ENCODE measurements at places on chromosomes 3 and 15.

GRCh38 chr3:42377681-42378080 is 32.7 kb downstream of the LYZL4 start:
- no peak for DNase-seq

DNA sequence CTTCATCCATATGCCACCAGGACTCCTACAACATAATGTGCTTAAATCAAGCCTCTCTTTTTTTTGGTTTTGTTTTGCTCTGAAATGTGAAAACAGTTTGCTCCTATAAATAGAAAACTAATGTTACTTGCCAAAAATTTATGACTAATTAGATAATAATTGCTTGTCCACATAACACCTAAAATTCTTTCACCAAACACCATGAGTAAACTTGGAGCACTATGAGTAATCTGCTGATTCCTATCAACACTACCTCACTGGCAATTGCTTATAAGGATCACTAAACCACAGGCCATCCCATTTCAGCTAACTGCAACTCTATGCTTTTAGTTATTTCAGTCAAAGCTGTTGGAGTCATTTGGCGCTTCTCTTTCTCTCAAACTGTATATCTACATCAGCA is 252.7 kb downstream of the EPHA3 start:
- DNase-seq: no peak

DNA sequence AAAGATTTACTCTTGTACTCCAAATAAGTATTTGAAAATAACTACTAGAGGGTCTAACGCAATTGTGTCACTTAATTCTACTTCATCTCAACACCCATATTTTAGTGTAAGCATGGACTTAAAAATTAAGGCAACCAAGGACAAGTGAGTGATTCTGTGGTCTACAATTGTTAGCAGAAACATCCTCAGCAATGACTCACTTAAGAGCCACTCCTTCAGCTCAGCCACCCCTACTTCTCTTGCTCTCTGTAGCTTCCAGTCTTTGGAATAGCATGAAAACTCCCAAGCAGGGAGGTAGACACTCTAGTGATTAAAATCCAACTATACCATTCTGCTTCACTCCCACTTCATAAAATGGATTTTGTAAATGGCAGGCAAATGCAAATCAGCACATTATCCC is 116.0 kb upstream of the LRRN1 start:
- no peak for DNase-seq

GRCh38 chr3:149898771-149899170 is 71.9 kb downstream of the PFN2 start:
- no peak for DNase-seq

- no peak for DNase-seq
These were observed 47.8 kb downstream of the PCSK6 start for GRCh38 chr15:101441696-101442095.

DNA sequence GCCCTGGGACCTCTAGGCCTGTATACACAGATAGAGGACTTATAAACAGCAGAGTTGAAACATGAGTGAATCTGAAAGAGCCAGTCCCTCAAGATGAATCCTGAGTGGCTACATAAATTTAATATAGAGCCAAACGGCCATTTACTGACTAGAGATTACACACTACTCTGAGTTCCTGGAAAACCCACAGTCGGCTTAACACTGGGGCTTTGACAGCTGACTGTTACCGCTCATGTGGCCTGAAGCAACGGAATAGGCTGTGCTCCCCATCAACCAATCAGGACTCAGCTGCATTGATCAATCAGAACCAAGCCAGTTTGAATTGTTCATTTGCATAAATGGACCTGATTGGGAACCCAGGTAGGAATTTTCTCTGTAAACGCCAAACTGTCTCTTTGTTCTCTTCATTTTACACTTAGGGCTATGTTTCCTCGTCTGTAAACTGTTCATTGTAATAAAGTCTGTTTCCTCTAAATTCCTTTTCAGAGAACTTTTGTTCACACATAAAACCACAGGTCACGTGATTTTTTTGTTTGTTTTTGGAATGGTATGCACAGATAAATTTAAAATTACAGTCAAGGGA is 40.5 kb downstream of the CCNL1 start:
- DNase-seq: no peak

DNA sequence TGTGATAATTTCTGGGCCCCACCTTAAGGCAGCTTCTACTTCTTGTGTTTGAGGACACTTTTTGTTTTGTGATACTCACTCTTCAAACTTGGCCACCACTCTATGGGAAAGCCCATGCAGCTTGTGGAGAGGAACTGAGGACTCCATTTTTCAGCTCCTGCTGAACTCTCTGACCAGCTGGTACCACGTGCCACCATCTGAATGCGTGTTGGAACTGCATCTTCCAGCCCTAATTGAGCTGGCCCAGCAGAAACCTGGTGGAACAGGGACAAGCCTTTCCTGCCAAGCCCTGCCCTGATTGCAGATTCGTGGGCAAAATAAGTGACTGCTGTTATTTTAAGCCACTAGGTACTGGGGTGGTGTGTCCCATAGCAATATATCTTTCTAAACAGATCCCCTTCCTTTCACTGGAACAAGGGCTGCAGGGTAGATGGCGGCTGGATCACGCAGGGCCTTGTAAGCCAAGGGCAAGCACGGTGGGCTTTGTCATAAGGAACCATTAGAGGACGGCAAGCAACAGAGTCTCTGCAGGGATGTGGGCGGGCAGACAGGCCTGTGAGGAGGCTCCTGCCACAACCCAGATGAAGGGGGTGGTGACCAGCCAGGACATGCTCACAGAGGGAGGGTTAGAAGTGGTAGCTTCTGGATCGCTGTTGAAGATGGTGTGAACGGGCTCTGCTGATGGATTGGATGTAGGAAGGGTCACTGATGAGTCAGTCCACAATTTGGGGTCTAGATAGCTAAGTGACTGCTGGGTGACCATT is 9.5 kb downstream of the H1-8 start:
- no peak for DNase-seq

DNA sequence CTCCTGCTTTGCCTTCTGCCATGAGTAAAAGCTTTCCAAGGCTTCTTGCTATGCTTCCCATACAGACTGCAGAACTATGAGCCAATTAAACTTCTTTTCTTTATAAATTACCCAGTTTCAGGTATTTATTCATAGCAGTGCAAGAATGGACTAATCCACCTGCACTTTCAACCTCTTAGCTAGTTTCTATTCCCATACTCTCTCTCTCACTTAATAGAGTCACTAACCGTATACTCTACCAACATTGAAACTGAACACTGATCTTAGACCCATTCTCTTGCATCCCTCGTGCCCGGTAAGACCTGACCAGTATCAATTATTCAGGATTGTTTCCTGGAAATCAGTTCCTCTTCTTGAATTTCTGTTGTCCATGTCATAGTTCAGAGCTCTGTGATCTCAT is 92.7 kb upstream of the TMC3 start:
- no peak for DNase-seq

DNA sequence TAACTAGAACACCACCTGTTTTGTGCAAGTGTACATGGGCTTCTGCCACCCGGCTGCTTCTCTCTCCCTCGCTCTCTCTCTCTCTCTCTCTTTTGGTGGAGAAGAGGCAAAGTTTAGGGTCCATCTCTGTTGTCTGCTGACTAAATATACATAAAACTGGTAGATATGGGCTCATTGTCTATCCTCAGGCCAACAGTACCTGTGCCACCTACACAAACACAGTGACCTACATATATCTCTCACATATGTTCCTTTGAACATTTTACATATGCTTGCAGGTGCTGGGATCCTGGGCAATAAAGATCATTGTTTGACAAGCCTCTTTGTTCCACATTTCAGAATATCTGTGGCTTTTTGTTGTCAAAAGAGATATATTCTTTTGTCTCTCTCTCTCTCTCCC is 256.3 kb upstream of the KCNH8 start:
- no peak for DNase-seq

GRCh38 chr3:178562947-178563232 is 26.7 kb downstream of the KCNMB2 start:
- DNase-seq: no peak

GRCh38 chr3:14552717-14553116 is 12.6 kb upstream of the GRIP2 start:
- no peak for DNase-seq

DNA sequence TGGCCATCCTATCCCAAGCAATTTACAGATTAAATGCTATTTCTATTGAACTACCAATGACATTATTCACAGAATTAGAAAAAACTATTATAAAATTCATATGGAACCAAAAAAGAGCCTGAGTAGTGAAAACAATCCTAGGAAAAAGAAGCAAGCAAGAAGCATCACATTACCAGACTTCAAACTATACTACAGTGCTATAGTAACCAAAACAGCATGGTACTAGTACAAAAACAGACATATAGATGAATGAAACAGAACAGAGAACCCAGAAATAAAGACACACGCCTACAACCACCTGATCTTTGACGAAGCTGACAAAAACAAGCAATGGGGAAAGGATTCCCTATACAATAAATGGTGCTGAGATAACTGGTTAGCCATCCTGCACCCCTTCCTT is 152.2 kb downstream of the TNIK start:
- no peak for DNase-seq

- DNase-seq: no peak
These were observed 1.8 kb downstream of the TWF2 start for GRCh38 chr3:52237006-52237656.

- DNase-seq: no peak
These were observed 6.0 kb upstream of the ACAD9 start for GRCh38 chr3:128873244-128874022.

GRCh38 chr15:59360305-59360704 is 12.4 kb downstream of the MYO1E start:
- DNase-seq: no peak

- no peak for DNase-seq
These were observed 533.2 kb downstream of the GRM7 start for GRCh38 chr3:7393944-7394605.

DNA sequence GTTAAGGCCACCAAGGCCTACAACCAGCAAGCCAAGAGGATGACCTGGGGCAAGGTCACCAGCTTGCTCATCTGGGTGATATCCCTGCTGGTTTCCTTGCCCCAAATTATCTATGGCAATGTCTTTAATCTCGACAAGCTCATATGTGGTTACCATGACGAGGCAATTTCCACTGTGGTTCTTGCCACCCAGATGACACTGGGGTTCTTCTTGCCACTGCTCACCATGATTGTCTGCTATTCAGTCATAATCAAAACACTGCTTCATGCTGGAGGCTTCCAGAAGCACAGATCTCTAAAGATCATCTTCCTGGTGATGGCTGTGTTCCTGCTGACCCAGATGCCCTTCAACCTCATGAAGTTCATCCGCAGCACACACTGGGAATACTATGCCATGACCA is 3.6 kb downstream of the CXCR6 start:
- DNase-seq: no peak

DNA sequence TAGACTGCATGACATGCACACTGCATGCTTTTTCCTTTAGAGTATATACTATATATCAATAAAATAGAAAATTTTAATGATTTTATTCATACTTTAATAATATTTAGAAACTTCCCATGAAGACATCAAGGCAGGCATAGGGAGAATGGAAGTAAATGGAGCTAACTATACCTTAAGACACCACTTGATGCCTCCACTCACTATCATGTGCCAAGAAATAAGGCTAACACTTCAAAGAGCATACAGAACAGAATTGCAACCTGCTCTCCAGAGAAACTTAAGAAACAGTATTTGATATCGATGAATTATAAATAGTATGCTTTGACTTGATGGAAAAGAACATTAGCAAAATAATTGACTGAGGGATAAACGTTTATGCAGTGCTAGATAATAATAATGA is 192.6 kb upstream of the MBNL1 start:
- DNase-seq: no peak

DNA sequence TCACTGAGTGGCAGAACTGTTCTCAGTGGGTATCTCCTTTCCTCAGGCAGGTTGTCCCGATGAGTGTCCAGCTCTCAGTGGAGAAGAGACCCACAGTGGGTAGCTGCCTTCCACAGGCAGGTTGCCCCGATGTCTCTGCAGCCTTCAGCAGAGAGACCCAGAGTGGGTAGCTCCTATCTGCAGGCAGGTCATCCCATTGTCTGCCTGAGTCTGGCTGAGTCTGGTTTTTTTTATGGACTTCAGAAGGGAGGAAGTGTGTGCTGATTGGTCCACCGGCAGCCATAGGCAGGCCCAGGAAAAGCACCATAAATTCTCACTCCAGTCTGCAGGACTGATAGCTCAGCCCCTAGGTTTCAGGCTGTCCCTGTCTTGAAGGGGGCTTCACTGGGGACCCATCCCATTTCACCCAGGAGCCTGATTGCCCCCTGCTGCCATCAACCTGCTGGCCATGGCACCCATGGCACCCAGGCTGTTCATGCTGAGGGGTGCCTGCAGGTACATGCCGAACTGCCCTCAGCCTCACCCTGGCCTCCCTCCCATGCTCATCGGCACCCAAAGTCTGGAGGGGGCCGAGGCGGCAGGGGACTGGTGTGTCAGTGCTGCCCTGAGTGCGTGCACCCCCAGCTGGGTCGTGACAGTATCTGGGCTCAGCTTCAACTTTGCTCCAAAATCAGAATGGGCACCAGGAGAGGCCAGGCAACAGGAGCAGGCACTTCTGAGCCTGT is 3.6 kb upstream of the LIMD1 start:
- no peak for DNase-seq

- no peak for DNase-seq
These were observed 13.7 kb upstream of the FGD5 start for GRCh38 chr3:14804835-14805780.

DNA sequence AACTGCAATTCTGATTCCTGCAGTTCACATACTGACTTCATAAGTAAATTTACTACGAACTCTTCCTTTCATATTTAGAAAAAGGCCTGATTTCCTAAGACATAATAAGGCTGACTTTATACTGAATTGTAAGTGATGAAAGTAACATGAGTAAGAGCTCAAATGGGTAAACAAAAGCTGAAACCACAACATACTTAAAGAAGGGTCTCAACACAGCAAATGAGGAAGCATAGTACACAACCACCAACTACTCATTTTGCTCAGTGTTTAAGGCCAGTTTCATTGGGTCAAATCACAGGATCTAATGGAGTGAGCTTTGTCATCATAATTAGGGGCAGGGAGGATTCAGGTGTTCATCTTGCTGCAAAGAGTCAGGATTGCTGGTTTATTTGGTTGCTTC is 81.4 kb downstream of the SETD2 start:
- no peak for DNase-seq

- DNase-seq: no peak
These were observed 9.4 kb upstream of the PCSK6 start for GRCh38 chr15:101498717-101499480.

DNA sequence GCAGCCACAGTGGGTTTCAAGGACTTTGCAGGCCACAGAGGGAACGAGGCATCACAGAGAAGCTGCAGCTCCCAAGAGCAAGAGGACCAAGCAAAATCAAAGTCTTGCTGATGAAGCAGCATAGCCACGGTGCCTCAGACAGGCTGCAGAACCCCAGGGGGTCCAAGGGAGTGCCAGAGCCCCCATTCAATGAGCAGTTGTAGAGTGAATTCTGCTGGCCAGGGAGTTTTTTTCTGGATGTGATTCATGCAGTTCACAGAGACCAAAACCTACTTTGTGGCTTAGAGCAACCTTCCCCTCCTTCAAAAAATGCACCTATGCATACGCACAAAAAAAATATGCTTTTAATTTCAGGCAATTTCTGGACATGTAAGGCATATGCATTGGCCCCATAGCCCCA is 409.0 kb downstream of the VPS13C start:
- DNase-seq: no peak
